ENCODE measurements at places on chromosomes 5 and 9. TPM values are rescaled to one million over a fixed set of nuclear protein-coding genes. Genes with fewer than 3 reads are reported as not detected.

CCNO gene
- total RNA-seq: not detected

- DNase-seq: no peak
Observed at GRCh38 chr9:36867672-36868471, 166.2 kb downstream of the PAX5 start.

DNA sequence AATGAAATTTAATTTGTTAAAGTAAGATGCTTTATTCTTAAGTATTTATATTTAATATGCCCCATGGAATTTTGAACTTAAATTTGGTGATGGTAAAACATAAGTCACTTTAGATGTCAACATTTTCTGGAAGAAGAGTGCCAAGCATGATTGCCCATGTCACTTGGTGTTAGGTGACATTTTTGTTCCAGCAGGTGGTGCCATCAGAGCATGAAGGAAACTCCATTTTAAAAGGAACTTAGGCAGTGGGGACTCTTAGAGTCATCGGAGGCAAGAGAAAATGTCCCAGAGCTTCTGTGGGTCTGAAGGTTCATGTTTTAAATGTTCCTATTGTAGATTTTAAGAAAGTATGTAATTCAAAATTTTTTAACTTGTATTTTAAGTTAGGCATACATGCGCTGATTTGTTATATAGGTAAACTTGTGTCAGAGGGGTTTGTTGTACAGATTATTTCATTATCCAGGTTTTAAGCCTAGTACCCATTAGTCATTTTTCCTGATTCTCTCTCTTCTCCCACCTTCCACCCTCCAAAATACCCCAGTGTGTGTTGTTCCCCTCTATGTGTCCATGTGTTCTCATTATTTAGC, 789.3 kb downstream of the SEMA5A start:
- peak; percentile 9 for DNase-seq

SLC46A2 gene
- not detected for total RNA-seq

GRCh38 chr5:184471-184870, 6.8 kb upstream of the LRRC14B start:
- DNase-seq: no peak

SLC6A19 gene
- total RNA-seq: not detected

Measured in activated CD4-positive, alpha-beta T cell treated with anti-CD3 and anti-CD28 coated beads for 36 hours (primary cell).